CD8-positive, alpha-beta memory T cell (primary cell): ENCODE measurements at places on chromosomes 6 and 20.

DNA sequence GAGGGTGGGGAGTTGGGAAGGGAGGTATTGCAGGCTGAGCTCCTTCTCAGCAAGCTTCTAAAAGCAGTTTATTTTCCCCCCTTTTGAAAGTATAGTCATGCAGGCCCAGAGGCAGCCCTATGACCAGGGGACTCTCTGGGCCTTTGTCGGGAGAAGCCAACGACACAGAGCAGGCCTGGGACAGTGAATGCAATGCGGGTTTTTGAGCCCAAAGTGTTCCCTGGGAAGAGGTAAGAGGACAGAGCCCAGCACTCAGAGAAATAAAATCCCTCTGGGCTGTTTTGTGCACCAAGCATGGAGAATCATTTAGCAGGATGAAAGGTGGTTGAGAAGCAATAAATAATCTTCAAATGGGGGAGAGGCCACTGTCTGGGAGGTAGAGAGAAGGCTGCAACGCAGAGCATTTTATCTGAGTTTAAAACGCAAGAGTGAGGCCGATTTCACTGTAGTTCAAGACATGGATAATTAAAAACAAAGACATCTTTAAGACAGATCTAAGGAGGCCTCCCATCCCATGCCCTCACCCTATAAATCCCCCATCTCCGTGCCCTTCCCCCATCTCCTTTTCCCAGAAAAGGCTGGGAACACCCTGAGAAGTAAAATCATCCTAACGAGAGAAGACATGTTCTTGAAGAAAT is 237.5 kb downstream of the CDC5L start:
- no peak for DNase-seq

GRCh38 chr6:159577564-159577963 is 115.5 kb downstream of the SOD2 start:
- no peak for DNase-seq

GRCh38 chr20:33306807-33307206 is 23.8 kb downstream of the BPIFB1 start:
- no peak for DNase-seq

GRCh38 chr20:60402189-60403058 is 444.2 kb downstream of the CDH26 start:
- no peak for DNase-seq

GRCh38 chr6:106557837-106558236 is 71.5 kb downstream of the RTN4IP1 start:
- no peak for DNase-seq

DNA sequence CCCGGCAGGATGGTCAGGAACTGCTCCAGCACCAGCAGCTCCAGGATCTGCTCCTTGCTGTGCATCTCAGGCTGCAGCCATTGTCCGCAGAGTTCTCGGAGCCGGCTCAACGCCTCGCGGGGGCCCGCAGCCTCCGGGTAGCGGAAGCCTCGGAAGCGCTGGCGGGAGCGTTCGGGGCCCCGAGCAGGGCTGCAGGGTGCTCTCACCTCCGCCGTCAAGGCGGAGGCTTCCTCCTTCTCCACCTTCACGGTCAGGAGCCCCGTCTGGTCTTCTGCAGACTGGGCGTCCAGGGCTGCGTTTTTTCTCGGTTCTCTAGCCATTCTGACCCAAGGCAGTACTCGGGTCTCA is 434 bp downstream of the ZKSCAN4 start:
- DNase-seq = peak; percentile 10

DNA sequence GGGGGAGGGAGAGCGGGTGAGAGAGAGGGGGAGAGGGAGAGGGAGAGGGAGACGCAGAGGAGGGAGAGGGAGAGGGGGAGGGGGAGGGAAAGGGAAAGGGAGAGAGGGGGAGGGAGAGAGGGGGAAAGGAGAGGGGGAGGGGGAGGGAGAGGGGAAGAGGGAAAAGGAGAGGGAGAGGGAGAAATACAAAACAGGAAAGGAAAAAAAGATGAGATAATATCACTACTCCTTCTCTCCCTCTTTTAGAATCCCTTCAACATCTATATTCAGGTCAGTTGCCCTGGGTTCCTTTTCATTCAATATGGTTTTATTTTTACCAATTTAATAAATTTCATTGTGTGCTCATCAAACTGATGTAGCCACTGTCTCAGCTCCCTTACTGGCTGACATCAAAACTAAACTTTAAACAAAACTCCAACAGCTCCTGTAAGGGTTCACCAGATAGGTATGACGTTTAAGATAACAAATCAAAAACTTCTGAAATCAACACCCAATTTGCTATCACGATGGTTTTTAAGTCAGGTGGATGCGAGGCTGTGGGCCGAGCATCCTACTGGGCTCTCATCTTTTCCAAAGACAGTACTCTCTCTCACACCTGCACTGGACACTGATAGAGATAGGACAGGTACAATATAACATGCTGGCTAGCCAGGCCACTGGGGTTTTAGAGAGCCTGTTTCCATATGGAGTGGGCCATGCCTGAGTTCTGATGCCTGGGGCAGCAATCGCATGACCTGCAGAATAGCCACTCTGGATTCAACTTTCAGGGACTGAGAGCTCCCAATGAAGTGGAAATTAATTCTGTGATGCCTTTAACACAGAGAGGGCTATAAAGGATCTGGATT is 99.5 kb downstream of the FYN start:
- DNase-seq = no peak

- DNase-seq = no peak
These were observed 93.0 kb downstream of the SLC35B3 start for GRCh38 chr6:8342241-8342819.

DNA sequence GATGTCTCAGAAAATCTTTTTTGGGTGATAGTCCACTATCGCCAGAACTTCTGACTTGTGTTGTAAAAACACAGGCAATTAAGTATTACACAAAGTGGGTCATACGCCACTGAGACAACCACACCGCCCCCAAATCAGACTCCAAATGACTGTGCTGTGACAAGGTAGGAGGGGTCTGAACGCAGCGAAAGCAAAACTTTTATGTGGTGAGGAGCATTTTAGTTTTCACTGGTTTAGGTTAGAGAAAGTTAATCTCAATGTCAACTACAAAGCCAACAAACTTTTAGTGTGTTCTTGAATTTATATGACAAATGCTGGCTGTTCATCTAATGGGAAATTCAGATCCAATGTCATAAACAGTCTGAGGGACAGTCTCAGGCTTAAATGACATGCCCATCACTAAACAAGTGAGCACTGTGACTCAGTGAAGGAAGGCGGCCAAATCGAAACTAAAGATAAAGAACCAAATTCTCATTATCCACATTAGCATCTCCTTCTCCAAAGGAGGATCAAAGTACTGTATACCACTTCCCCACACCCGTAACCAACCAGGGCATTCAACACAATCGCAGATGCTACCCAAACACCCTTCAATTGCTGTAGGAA is 186.7 kb downstream of the GJA10 start:
- peak; percentile 42 for DNase-seq

DNA sequence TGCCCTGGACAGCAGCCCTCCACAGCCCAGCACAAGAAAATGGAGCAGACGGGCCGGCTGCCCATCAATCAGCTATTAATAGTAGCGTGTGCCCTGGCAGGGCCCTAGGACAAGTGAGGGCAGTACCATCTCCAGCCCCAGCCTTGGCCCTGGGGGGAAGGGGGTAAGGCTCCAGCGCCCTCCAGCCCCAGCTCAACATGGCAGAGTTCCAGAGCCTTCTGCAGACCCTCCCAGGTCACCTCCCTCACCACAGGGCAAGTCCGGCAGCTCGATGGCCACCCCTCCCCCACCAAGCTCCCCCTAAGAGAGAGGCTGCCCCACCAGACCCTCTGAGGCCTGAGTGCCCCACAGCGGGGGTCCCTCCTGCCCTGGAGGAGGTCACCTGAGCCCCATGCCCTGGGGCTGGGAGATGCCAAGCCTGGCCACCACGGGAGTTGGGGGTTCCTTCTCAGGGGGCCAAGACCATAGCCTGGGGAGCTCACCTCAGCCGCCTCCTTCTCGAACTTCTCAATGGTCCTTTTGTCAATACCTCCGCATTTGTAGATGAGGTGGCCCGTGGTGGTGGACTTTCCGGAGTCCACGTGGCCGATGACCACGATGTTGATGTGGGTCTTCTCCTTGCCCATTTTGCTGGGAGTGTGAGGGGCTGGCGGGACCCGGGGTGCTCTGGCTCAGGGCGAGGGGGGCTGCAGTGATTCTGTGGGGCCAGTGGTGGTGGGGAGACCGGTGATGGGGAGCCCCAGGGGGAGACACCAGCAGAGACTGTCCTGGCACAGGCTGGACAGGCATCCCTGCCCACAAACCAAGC is 1.5 kb downstream of the EEF1A2 start:
- no peak for DNase-seq

GRCh38 chr6:30557683-30557981 is 537 bp downstream of the PRR3 start:
- DNase-seq = no peak

DNA sequence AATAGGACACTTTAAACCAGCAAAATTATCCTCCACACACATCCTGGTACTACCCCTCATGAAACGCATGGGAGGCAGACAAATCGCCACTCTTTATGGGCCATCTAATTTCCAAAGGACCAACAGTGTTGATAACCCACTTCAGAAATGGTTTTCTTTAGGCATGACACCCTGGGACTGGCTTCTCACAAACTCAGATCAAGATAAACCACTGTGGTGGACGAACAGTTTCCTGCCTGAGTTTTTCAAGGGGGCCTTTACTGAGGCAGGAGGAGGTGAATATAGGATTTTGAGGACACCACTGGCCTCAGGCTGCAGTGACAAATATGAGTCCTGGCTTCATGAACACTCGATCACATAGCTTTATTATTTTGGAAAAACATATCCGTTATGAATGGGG is 26.0 kb downstream of the TRAM2 start:
- DNase-seq = no peak

DNA sequence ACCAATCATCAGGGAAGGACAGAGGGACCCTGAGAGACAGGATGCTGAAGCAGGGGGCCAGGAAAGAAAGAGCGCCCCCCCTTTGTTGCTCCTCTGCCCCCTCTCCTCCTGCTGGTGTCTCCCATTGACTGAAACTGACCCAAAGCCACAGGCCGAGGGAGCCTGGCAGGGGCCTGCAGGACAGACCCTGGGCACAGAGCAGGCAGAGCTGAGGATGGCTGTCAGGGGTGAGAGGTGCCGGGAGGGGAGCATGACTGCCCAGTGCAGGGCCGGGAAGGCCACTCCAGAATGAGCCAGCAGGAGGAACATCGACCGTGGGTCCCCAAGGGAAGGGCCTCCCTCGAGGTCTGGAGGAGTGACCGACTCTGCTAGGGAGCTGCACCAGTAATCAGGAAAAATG is 427.8 kb downstream of the PREX1 start:
- DNase-seq = no peak

DNA sequence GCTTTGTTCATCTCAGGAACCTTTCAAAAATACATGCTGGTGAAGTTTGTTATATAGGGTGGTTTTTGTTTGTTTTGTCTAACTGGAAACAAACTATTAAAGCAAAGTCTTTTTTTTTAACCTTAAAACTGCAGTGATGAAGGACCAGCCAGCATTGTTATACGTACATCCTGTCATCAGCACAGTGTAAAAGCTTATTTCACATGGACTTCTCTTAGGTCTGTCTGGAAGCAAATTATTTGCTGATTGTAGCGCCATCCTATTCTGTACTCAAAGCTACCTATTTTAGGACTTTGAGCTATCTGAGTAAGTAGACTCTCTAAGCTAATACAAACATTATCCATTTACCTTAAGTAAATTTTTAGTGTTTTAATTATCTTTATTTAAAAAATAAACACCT is 61.7 kb downstream of the SNX9 start:
- no peak for DNase-seq

- no peak for DNase-seq
These were observed 14.7 kb downstream of the DPPA5 start for GRCh38 chr6:73339340-73339739.

GRCh38 chr6:6090861-6091607 is 84.3 kb upstream of the NRN1 start:
- no peak for DNase-seq

DNA sequence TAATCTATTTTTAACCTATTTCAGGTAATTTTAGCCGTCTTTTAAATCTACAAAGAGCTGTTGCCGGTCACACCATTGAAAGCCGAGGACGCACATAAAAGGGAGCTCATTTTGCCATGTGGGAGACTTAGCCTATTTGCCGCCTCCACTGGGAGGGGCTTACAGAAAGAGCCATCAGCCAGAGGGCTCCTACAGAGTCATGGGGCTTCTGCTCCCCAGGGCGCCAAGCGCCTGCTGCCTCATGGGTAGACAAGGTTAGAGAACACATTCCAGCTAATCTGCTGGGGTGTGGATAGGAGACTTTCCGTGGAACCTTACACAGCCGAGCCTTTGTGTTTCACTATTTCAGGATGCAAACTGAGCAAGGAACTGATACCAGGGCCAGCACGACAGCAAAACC is 12.6 kb downstream of the PCMTD2 start:
- no peak for DNase-seq

DNA sequence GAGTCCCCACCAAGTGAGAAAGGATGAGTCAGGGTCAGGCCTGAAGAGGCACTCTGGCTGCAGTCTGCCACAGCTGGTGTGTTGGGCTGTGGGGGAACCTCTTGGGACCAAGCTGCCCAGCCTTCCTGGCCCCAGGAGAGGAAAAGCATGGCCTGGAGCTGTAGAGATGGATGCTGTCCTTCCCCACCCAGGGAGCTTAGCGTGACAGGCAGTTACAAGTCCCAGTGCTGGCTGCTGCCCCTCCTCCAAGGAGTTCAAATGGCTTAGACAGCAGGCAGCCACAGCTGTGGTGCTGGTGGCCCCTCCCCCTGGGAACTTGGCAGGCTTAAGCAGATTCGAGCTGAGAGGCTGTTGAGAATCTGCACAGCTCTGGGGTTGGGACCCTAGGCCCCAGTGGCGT is 253.2 kb downstream of the PLCB1 start:
- no peak for DNase-seq

DNA sequence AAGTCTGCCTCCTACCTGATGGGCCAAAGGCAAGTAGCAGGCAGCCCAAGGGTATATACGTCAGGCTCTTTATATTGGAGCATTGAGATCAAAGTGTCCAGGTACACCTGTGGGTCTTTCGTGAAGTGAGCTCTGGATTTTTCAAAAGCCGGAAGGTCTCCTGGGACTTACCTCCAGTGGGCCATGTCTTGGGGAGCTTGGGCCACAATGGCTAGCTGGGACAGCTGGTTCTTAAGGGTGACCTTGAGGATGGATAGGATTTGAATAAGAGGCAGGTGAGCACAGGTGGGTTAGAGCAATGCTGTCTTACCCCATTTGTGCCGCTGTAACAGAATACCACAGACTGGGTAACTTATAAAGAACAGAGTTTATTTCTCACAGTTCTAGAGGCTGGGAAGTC is 153.4 kb downstream of the CDC5L start:
- DNase-seq = no peak

- no peak for DNase-seq
These were observed 138.1 kb downstream of the CD164 start for GRCh38 chr6:109243863-109244825.

- no peak for DNase-seq
These were observed 42.6 kb upstream of the PXDC1 start for GRCh38 chr6:3794092-3794491.
